Cardiac septum (tissue), 1 donor: ENCODE measurements at places on chromosomes 2 and 18. TPM values are rescaled to one million over a fixed set of nuclear protein-coding genes. Genes with fewer than 3 reads are reported as not detected.

DNA sequence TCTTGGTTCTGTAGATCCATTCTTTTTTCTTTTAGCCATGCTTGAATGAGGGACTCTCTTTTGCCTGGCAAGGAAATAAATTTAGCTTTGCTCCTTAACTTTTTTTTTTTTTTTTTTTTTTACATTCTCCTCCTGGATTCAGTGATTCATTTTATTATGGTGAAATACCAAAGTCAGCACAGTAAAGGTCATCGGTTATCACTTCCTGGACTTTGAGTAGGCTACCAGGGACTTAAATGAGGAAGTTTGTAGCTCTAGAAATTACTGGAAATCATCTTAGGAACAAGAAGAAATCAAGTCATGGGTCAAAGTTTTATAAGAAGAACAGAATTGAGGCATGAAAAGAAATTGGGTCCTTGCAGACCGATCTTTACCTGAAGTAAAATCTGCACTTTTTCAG, 75.0 kb downstream of the SOCS6 start:
- DNase-seq, result no peak

The TMEM178A gene
- total RNA-seq, result 2.6 TPM

The FOXI3 gene
- not detected for total RNA-seq

GRCh38 chr2:36223259-36223658, 132.3 kb upstream of the CRIM1 start:
- DNase-seq, result no peak
